SK-N-DZ (cell line): ENCODE measurements at places on chromosomes 5 and 9.

GRCh38 chr9:4117835-4118610 is 181.8 kb downstream of the GLIS3 start:
- peak; percentile 6 for DNase-seq

GRCh38 chr5:150627731-150628545 is 12.5 kb upstream of the SYNPO start:
- DNase-seq, result no peak

GRCh38 chr9:104617418-104617817 is 586 bp downstream of the OR13C9 start:
- DNase-seq, result no peak

GRCh38 chr5:32051796-32052195 is 122.3 kb downstream of the GOLPH3 start:
- no peak for DNase-seq

DNA sequence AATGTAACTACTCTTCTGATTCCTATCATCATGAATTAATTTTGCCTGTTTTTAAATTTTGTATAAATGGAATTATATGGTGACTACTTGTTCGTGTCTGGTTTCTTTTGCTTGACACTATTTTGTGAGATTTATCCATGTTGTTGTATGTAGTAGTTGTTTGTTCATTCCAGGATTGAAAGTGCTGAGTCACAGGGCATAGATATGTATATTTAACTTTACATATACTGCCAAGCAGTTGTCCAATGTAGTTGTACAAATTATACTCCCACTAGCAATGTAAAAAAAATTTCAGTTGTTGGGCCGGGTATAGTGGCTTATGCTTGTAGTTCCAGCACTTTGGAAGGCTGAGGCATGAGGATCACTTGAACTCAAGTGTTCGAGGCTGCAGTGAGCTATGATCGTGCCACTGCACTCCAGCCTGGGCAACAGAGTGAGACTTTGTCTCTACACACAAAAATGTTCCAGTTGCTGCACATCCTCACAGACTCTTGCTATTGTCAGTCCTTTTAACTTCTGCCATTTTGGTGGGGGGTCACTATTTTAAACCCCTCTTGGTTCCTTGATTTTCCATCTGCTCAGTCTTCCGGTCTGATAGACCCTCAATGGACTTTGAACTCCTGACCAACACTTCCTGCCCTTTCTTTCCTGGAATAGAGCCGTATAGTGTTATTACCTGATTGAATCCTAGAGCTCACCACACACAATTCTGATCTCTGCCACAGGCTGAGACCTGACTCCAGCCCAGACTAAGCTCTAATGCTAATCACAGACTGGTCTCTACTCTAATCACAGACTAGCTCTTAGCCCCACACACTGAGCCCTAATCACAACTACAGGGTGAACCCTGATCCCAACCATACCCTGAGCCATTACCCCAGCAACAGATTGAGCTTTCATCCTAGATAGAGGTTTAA is 69.3 kb upstream of the MELK start:
- DNase-seq, result no peak

DNA sequence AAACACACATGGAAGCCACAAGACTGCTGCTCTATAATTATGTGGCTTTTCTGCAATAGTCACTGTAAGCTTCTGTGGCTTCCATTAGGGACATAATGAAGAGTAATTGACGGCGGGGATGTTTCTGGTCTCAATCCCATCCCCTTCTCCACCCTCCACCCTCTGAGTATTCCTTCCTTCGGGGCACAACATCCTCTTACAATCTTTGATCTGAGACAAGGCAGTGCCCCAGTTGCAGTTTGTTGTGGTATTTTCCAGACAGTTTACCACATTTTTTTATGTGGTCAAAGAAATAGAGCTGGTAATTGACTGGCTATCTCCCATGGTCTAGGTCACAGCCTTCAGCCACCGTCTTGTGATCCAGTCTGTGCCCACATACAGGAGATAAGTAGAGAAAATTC is 277.7 kb downstream of the NR2F1-AS1 start:
- peak; percentile 75 for DNase-seq

- no peak for DNase-seq
Measured at GRCh38 chr9:20409321-20410092, 212.8 kb downstream of the MLLT3 start.

DNA sequence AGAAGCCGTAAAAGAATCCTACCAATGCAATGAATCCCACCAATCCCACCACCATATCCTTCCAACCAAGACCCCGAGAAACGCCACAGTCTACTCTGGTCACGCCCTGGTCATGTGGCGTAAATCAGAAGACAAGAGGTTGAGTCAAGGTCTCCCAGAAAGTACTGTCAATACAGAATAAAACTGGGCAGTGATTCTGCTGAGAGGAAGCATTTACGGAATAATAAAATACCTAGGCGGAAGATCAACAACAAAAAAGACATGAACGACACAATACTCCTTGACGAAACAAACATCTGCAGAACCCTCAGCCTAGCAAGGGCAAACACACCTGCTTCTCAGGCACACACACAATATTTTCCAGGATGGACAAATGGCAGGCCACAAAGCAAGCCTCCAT is 62.8 kb downstream of the GOLM1 start:
- no peak for DNase-seq

GRCh38 chr5:135571066-135571609 is 7.7 kb downstream of the CXCL14 start:
- no peak for DNase-seq
